ENCODE measurements at places on chromosomes 1 and 21.

- no peak for DNase-seq
Observed at GRCh38 chr1:88088481-88088880, 595.6 kb upstream of the PKN2 start.

GRCh38 chr1:6093071-6093470, 47.4 kb downstream of the KCNAB2 start:
- no peak for DNase-seq

GRCh38 chr1:29752141-29752540, 515.8 kb downstream of the PTPRU start:
- DNase-seq = peak; percentile 51

DNA sequence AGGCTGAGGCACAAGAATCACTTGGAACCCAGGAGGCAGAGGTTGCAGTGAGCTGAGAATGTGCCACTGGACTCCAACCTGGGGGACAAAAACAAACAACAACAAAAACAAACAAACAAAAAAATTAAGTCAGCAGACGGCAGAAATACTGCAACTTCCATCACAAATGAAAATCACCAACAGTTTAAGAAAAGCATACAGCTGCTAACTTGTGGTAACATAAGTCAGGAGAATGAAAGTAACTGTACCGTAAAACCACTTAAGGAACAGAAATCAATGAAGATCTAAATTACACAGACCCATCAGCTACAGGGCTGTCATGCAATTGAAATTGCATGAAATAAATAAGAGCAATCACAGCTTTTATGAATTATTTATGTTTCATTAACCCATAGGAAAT, 25.0 kb downstream of the MCOLN2 start:
- no peak for DNase-seq

GRCh38 chr1:165451691-165452090, 6.8 kb upstream of the RXRG start:
- no peak for DNase-seq

- no peak for DNase-seq
Observed at GRCh38 chr1:59244891-59245290, 52.0 kb upstream of the FGGY start.
